ENCODE measurements at places on chromosomes 16 and 17.

DNA sequence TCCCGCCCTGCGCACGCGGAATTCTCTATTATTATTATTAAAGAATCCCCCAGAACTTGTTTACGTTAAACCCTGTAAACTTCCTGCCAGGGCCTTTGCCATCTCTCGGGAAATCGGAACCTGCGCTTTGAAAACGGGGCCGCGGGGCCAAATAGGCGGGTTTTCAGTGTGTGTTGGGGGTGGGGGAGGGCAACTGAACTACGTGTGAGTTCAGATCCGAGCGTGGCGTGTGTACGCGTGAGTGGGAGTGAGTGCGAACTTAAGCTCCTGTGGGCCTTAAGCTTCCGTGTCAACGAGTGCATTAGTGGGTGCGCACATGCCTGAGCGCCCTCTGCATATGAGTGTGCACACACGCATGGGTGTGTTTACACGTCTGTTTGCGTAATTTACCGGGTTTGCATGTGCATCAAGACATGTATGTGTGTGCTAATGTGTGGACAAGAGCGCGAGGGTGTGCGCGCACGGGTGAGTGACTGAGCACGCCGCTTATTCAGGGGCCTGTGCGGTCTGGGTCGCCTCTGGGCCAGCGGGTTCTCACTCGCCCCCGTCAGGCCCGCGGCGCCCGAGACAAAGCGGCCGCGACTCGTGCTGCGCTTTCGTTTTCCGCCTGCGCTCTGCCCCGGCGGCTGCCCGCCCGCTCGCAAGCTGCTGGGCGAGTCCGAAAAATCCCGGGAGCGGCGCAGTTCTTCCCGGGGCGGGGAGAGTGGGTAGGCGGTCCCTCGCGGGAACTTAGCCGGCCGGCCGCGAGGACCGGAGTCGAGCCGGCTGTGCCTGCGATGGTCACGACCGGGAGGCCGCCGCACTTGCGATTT lies 1.2 kb upstream of the FOXF1 start:
- DNase-seq: no peak

DNA sequence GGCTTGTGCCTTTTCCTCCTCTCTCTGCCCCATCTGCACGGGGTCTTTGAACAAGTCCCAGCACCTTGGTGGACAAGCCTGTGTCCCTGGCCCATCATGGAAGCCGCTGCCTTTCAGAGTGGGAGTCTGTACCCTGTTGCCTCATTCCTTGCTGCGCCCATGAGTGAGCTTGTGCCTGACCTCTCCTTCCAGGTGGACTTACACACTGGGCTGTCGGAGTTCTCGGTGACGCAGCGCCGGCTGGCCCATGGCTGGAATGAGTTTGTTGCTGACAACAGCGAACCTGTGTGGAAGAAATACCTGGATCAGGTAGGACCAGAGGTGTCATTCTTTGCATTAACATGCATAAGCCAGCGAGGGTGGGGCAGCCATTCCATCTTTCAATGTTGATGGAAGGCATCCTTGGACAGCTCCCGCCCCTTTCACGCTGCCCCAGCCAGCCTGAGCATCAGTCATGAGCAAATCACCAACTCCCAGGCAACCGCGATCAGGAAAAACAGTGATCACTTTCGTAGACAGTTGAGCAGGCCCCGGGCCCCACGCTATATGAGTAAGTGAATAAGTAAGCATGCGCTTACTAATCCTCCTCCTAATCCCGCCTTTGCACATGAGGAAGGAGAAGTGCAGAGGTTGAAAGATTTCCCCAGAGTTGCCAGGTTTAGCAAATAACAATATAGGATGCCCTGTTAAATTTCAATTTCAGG lies 36.8 kb downstream of the ATP2C2 start:
- no peak for DNase-seq

DNA sequence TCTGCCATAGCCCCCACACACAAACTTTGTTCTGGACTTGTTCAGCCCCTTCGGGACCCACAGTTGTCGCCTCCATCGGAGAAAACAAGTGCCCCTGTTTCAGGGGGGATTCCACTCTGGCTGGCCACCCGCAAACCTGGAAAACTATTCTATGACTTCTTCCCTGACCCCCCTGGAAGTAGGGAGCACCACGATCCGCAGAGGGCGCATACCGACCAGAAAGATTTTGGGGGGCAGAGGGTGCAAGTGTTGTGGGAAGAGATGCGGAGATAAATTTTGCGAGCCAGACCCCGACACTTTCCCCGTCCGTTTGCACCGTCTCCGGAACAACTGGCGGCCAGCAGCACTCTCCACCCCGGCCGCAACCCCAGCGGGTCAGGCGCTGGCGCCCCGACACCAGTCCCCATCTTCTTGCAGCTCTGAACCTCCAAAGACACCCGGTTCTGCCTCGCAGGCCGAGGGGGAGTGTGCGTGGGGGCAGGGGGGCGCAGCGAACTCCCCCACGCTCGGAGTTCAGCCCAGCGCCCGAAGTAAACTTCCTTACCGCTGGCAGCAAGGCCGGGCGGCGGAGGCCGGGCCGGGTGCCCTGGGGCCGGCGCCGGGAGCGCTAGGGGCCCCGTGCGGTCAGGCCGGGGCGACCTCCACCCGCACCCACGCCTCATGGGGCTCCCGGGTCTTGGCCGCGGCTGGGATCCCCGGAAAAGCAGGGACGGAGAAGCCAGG lies 744 bp downstream of the SALL1 start:
- DNase-seq: no peak

DNA sequence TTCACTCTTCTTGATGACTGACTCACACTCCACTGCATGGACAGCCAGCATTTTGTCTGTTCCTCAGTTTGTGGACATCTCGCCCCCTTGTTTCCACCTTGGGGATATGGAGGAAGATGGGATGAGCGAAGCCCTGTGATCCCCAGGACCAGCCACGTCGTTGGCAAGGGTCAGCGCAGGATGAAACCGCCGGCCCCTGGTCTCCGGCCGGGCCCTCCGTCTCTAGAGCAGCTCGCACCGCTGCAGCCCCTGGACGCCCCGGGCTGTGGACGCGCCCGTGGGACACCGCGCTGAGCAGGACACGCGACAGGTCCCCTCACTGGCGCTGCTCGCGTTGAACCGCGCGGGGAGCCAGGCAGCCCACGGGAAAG lies 604 bp upstream of the ZC3H18 start:
- DNase-seq: no peak

DNA sequence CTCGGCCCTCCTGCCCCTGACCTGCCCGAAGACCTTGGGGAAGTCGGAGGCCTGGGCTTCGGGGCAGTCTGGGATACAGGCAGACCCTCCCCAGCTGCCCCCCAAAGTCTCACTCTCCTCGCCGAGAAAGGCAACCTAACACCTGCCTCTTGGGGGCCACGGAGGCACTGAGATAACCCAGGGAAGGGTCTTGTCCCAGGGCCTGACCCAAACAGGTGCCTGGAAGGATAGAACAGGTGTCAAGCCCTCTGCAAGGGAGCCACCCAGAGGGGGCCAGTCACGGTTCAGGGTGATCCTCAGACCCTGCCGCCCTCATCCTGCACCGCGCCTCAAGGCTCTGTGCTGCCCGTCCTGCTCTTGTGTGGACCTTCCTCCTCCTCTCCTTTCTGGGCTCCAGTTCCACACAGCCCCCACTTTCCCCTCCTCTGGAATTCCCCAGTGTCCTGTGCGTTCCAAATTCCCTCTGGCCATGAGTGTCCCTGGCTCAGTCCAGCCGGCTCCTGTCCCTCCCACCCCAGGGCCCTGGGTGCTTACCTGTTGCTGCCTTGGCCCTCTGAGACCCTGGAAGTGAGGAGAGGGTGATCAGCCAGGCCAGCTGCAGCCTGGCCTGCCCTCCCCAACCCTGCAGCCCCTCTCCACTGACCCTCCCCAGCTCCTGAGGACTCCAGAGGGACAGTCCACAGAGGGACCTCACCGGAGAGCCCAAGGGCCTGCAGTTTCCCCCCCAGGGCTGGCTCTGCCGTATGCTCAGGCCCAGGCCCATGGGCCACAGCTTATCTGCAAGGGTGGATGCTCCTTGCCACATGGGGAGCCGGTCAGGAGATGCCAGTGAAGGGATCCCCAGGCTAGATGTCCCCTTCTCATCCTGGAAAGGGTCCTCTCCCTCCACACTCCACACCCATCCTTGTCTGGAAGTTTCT lies 3.8 kb downstream of the PRSS27 start:
- no peak for DNase-seq

- no peak for DNase-seq
These were observed 31.5 kb downstream of the TADA2A start for GRCh38 chr17:37438141-37438540.

DNA sequence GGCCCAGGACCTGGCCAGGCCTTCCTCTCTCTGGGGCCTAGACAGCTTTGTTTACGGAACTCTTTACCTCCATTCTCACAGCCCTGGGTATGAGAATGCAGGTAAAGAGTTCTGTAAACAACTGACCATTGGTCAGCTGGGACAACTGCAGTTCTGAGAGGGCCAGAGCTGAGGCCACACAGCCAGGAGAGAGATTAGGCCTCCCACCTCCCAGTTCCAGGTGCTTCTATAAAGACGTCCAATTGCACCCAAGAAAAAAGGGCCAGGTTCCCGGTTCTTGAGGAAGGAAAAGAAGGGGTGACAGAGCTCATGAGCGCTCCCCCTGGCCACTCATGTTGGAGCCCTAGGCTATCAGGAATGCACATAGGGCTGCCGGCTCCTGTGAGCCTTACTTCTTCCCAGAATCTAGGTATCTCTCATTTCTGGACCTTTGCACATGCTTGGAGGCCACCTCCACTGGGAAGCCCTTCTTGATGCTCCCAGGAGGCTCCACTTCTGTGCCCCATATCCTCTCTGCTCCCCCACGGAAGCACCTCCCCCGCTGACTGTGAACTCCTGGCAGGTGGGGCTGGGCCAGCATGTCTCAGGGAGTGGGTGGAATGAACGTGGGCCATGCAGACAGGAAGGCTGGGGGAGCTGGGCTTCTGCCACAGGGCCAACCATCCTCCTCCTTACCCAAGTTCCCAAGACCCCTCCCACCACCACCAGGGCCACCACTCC lies 13.1 kb downstream of the CNGB1 start:
- no peak for DNase-seq

DNA sequence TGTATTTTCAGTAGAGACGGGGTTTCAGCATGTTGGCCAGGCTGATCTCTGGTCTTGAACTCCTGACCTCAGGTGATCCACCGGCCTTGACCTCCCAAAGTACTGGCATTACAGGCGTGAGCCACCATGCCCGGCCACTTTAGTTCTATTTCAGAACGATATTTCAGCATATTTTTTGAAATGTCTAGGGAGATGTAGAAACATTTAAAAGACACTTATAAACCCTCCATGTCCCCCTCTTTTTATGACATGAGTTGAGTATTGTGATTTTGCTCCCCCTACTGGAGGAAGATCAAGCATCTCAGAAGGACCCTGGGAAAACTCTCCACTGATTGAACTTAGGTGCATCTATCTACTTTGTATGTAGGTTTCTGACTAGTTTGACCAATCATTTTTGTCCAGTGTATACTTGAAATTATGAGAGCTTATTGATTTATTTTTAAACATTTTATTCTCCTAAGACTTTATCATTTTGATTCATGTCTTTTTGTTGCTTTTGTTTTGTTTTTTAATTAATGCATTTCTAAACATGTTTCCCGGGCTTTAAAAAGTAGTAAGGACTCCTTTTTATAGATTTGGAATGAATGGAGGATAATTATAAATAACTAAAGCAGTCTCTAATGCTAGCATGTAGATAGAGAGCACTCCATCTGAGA lies 105.1 kb downstream of the CHD9 start:
- DNase-seq: no peak

- DNase-seq: peak; percentile 86
These were observed 27.8 kb downstream of the TK2 start for GRCh38 chr16:66521951-66522771.

DNA sequence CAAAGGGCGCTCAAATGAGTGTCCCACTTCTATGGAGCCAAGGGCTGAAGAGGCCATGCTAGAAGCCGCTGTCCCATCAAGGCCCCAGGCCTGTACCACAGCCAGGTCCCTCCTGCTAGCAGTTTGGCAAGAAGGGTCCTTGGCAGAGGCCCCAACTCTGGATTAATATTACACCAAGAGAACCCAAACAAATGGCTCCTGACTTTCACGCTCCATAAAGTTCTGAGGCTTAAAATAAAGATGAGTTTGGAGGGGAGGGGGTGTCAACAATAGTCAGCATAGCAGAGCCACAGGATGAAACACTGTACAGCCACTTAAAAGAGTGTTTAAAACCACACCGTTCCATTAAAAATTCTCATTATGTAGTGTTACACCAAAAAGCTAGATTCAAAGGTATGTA lies 30.5 kb downstream of the CUEDC1 start:
- DNase-seq: no peak

- DNase-seq: no peak
These were observed 38.4 kb downstream of the KLHDC4 start for GRCh38 chr16:87727346-87727745.

DNA sequence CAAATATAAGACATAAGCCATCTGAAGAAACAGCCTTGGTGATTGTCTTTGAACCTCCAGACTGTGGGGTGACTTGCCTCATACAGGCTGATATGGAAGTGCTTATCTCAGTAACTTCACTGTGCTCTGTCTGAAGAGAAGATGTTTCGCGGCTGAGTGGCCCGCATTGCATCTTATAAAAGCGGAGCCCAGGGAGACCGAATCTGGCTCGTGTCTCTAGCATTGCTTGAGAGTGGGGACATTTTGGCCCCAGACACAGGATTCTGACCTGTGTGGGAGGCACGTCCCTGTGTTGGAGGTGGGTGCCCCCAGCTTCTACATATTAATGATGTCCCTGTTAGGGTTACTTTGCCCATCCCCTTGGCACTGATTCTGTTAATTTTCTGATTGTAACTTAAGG lies 66.4 kb downstream of the METRNL start:
- no peak for DNase-seq

DNA sequence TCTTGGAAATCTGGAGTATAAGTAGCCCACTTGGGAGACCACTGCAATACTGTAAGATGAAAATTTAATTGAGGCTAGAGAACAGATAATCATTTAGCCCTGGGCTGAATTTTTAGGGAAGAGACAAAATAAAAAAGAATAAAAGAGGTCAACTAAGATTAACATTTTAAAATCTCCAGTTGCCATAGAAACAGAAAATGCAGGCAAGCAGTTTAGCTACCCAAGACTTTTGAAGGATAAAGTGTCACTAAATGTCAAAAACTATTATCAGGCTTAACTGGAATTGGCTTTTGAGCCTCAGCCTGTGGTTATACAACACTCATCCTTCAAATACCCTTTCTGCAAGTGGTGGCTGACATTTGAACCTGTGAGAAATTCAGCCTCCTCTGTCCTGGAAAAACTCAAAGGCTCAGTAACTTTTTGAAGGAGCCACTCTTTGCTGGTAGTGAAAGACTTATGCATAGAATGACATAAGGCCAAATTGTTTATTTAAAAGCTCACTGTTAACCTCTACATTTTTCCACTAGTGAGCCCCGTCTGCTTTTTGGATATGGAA lies 220.7 kb upstream of the KCNJ16 start:
- DNase-seq: no peak

DNA sequence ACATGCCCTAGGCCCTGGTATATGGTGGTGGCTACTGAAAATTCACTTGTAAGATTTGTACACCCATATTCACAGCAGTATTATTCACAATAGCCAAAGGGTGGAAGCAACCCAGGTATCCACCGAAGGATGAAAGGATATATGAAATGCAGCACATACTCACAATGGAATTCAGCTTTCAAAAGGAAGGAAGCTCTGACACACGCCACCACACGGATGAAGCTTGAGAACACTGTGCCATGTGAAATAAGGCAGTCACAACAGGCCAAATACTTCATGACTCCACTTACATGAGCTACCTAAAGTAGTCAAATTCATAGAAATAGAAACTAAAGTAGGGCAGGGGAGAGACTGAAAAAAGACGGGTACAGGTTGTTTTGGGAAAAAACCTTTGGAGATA lies 2.9 kb downstream of the XPO6 start:
- no peak for DNase-seq
